ENCODE measurements at places on chromosomes 16 and 17. TPM values are rescaled to one million over a fixed set of nuclear protein-coding genes. Genes with fewer than 3 reads are reported as not detected.

DNA sequence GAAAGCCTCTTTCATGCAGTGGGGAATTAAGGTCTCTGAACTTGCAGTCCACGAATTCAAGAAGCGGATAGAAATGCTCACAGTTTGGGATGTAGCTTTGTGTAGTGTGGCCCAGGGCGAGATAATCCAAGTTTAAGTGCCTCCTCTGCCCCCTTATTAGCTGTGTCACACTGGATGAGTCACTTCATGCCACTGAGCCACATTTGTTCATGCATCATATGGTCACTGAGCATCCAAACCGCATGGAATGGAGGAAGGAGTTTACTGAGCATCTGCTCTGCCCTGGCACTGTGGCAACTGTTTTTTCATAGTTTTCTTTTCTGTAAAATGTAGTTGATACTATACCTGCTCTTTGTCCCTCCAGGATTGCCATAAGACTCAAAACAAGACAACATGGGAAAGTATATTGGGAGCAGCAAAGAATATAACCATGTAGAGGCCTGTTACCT, 15.1 kb upstream of the DHX8 start:
- DNase-seq = peak; percentile 90

DNA sequence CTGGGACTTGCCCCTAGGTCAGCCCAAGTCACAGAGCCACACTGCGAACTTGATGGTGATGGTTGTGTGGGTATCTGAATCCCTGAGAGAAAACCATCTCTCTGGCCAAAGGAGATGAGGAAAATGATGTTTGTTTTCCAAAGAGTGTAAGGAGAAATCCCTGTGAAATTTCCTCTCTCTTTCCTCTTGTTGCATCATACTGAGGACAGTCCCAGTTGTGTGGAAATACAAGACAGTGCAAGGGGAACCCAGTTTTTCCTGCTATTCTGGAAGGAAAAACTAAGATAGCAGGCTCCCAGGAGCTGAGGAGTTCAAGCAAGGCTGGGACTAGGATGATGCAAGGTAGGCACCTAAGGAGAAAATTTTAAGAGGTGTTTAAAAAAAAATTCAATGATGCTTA, 86.8 kb upstream of the TOM1L1 start:
- DNase-seq = no peak

DNA sequence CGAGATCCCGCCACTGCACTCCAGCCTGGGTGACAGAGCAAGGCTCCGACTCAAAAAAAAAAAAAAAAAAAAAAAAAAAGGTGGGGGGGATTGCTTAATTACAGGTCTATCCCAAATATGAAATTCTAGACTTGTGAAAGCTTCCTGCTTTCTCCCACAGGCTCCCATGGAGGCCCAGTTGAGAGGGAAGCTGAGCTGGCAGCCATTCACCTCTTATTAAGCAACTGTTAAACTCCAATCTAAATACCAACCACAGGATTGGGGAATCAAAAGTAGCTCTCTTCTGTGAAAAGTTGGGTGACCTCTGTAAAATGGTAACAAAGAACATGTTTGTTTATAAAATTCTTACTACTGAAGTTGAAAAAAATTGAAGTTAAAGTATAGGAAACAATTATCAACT, 45.8 kb upstream of the STAC2 start:
- DNase-seq = no peak

- DNase-seq = no peak
These were observed 522 bp downstream of the NAGS start for GRCh38 chr17:44004761-44005526.

DNA sequence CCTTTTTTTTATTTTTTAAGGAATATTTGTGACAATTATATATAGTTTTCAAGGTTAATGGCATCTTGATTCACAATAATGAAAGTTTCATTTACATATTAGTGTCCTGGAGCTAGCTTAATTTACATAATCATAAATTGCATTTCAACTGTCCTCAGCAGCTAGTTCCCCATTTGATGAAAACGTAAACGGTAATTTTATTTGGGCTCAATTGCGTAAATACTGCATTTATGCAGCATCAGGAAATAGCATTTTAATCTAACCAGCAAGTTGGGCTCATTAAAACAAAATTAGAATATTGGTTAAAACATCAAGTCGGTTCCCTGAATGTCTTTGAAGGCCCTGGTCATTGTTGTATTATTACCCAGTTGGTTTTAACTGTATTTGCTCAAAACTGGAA, 136.8 kb upstream of the CDH5 start:
- DNase-seq = no peak

Gene TUBG1
- 157 TPM for total RNA-seq

GRCh38 chr16:53071748-53072301, 17.0 kb downstream of the CHD9 start:
- no peak for DNase-seq

DNA sequence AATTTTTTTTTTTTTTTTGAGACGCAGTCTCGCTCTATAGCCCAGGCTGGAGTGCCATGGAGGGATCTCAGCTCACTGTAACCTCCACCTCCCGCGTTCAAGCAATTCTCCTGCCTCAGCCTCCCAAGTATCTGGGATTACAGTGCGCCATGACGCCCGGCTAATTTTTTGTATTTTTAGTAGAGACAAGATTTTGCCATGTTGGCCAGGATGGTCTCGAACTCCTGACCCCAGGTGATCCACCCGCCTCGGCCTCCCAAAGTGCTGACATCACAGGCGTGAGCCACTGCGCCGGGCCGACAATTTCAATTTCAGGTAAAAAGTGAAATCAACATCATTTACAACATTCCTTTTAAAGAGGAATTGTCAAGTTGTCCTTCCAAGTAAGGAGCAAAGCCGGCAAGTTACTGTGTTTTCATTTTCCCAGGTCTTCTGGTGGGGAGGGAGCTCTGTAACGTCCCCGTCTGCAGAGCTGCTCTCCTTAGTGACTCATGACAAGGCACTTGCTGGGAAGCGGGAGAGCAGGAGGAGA, 873 bp downstream of the NPLOC4 start:
- no peak for DNase-seq

Gene TMEM238L
- not detected for total RNA-seq

GRCh38 chr16:67016143-67016542, 12.8 kb upstream of the CBFB start:
- no peak for DNase-seq

Gene SP2
- total RNA-seq = 2.5 TPM

Gene C1QTNF8
- total RNA-seq = 2.9 TPM

- DNase-seq = no peak
These were observed 187.3 kb downstream of the CYB561 start for GRCh38 chr17:63258785-63259184.

DNA sequence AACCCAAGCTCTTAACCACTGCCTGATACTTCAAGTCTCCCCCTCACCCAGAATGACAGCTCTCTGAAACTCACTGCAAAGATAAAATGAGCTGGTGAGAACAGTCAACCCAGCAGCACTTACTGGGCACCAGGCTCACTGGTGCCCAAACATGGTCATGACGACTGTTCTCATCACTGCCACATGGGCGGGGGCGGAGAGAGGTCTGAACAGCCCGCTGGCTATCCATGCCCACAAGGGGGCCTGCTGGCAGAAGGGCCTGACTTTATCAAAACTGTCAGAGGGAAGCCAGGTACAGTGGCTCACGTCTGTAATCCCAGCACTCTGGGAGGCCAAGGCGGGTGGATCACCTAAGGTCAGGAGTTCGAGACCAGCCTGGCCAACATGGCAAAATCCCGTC, 4.0 kb downstream of the MYBBP1A start:
- DNase-seq = peak; percentile 23

DNA sequence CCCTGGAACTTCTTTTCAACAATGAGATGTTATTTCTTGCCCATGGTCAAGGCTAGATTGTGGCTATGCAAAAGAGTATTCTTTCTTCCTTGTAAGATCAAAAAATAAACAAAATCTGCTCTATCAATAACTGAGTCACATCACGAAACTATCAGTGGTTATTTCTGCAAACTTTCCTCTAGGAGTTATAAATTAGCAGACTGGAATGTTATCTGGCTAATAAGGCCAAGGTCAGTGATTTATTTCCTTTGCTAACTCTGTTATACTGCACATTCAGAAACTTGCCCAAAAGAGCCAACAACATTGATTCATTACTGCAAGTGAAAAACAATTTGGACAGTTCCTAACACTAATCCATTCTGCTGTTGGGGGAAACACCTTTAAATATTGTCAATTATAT, 5.0 kb downstream of the ARL6IP1 start:
- DNase-seq = no peak

DNA sequence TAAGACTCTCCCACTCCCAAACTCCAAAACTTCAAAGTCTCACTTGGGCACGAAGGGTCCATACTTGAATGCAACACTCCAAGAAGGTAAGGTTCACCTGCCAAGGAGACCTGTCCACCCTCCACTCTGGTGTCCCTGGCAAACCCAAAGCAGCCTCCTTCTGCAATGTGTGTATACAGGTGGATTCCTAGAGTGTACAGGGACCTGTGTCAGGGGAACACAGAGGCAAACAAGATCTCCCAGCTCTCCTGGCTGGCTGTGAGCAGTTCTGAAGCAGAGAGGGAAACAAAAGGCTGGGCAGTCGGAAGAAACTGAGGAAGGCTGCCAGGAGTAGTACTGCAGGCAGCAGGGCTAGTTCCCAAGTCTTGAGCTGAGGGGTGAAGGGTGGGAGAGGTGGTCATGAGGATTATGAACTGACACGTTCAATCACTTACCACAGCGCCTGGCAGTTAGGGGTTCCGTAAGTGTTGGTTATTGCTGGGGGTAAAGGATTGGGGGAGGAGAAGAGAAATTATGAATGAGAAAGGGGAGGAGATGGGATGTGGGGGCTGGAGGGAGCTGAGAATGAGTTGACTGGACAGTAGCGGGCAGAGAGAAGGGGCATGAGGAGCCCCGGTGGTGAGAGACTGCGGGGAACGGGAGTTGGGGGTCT, 795 bp downstream of the KCTD13 start:
- no peak for DNase-seq

DNA sequence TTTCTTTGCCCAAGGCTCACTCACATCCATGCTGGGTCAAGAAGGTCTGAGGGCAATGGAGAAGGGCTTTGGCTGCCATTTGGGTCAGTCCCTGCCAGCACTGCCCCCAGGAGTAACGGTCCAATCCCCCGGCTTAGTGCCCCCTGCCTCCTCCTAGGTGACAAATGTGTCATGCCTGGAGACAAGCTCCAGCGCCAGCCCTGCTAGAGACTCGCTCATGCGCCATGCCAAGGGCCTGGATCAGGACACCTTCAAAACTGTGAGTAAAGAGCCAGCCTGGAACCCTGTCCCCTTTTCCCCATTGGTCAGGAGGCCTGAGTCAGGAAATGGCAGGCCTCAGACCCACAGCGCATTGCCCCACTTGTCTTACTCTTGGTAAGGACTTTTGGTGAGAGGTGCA, 3.3 kb downstream of the CHCT1 start:
- no peak for DNase-seq

- no peak for DNase-seq
These were observed 52.6 kb downstream of the USP22 start for GRCh38 chr17:20989991-20990855.

GRCh38 chr16:67357561-67357960, 30.9 kb downstream of the LRRC36 start:
- no peak for DNase-seq

GRCh38 chr17:77312786-77313599, 172.2 kb downstream of the SEC14L1 start:
- no peak for DNase-seq

DNA sequence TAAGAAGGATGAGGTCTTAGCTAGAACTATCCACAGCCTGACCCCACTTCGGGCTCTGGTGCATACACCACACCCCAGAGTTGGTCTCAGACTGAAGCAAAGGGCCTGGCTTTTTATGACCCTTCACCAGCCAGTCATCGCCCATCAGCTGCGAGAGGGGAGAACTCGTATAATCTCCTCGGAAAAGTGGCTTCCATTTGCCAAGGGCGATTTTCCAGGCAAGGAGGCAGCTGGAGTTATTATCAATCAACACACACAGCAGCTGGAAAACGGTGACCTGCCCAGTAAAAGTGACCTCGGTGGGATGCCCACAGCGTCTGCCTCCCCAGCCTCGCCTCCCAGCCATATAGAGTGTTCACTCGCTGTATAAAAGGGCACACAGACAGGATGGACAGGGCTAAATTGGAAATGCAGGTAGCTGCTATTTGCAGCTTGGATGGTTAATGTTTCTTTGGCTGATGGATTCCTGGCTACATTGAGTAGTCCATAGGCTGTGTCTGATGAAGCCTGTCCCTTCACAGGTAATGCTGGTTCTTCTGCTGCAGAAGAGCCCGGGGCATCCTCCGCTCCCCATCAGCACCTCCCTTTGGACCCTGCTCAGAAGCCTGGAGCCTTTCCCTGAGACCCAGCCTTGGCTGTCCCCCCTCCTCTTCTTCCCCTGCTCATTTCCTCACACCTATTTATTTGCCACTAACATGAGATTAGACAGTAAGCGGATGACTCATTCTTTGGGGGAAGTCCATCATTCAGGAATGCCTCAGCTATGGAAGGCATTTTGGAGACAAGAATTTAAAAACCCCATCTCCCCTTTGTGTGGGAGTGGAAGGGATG, 45.7 kb downstream of the TMEM186 start:
- DNase-seq = peak; percentile 92

GRCh38 chr16:4414187-4414917, 2.0 kb downstream of the CORO7 start:
- no peak for DNase-seq

DNA sequence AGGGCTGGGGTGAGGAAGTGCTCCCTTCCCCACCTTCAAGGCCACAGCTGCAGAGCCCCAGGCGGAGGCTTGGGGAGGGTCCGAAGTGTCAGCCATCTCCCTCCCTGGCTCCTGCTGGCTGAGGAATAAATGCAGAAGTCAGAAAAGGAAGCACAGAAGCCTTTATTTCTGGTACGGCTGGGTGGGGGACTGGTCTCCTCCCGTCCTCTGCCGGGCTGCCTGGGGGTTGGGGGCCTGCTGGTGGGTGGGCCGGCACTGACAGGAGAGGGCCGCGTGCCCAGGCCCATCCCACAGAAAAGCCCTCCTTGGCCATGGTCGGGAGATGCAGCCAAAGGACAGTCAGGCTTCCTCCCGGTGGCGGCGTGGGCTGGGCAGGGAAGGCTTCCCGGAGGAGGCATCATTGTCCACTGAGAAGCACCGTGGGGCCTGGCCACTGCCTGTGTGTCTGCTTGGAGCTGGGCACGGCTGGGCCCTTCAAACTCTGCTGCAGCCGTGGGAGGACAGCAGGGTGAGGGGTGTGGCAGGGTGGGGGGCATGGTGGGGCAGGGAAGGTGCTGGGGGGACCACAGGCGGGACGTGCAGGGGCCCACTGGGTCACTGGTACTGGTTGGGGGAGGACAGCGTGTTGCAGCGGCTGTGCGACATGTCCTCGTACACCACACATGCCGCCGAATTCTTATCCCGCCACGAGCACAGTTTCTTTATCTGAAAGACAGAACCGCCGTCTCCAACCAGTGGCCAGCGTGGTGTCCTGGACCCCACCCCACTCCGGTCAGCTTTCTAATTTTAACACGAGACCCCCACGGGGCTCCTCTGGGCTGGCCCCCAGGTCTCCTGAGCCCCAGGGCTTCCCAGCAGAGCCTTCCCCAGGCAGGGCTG, 2.4 kb downstream of the CD7 start:
- DNase-seq = no peak
